B cell (primary cell): ENCODE measurements at places on chromosomes 3 and 15.

GRCh38 chr3:362681-363338, 166.2 kb downstream of the CHL1 start:
- DNase-seq, result no peak

- no peak for DNase-seq
These were observed 10.5 kb downstream of the GNAI2 start for GRCh38 chr3:50246517-50246954.

- no peak for DNase-seq
These were observed 2.9 kb upstream of the NDN start for GRCh38 chr15:23690015-23690414.

DNA sequence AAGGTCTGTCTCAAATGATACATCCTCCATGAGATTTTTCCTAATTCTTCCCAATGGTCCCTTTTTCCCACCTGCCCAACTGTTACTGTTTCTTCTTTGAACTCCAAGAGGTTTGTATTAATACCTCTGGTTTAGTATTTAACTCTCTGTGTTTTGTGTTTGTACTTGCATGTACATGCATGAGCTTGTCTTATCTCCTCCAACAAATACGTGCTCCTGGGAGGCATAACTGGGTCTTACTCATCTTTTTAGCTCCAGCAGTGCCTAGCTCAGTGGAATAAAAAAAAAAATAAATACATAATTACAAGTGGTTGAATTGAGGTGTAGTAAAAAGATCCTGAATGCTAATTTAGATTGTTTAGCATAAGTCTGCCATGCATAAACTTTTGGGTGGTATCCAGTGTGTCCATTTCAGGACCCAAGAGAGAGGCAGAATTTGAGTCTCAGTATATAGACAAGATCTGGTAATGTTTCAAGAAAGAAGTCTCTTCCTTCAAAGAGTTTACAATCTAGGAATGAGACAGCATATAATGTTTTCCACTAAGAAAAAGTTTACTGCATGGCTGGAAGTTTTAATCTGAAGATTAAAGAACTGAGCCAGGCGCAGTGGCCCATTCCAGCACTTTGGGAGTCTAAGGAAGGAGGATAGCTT, 1.7 kb upstream of the LYSMD2 start:
- DNase-seq, result no peak

DNA sequence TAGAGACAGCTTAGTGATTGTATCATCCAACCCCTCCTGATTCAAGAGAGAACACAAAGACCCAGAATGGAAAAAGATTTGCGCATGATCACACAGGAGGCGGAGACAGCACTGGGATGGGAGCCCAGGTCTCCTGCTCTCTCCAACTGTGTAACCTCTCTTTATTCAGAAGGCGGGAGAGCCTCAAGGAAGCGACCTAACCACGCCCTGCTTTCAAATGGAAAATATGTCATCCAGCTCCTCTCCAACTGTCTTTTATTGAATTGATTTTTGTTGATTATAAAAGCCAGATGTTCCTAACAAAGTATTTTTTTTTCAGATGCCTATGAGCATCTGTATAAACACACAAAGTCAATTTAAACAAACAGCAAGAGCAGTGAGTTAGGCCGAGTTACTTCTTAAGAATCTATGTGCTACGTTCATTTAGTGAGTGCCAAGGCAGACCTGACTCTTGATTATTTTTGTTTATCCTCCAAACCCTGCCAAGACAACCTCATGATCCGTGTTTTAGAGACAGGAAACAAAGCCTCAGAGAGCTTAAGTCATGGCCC, 74.5 kb downstream of the BFSP2 start:
- no peak for DNase-seq

- no peak for DNase-seq
These were observed 572.5 kb downstream of the SQOR start for GRCh38 chr15:46207341-46207740.

GRCh38 chr15:77737238-77738037, 104.7 kb upstream of the LINGO1 start:
- no peak for DNase-seq

GRCh38 chr15:85711580-85712192, 83.0 kb downstream of the KLHL25 start:
- DNase-seq, result no peak

DNA sequence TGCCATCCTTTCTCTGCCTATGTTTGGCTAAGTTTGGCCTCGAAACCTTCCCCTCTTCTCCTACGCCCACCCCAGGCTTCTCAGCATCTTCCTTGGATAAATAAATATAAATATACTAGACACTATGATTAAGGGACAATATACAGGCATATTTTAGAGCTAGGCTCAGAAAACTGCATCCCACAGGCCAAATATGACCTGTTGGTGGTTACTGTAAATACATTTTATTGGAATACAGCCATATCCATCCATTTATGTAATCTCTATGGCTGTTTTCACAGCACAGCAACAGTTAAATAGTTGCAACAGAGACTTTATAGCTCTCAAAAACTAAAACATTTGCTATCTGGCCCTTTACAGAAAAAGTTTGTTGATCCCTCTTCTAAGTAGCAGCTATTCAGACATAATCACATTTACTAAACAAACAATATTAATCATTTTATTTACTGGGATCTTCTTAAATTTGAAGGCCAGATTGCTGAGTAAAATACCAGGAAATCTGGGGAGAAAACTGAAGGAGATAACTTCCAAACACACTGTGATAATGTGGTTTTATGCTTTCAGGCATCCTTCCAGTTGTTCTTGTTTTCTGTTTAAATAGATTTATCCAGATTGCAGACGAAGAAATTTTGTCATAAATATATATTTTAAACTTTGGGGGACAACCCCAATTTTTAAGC, 269.7 kb upstream of the THRB start:
- no peak for DNase-seq

- no peak for DNase-seq
These were observed 229.5 kb downstream of the VPS13C start for GRCh38 chr15:61830536-61831330.

DNA sequence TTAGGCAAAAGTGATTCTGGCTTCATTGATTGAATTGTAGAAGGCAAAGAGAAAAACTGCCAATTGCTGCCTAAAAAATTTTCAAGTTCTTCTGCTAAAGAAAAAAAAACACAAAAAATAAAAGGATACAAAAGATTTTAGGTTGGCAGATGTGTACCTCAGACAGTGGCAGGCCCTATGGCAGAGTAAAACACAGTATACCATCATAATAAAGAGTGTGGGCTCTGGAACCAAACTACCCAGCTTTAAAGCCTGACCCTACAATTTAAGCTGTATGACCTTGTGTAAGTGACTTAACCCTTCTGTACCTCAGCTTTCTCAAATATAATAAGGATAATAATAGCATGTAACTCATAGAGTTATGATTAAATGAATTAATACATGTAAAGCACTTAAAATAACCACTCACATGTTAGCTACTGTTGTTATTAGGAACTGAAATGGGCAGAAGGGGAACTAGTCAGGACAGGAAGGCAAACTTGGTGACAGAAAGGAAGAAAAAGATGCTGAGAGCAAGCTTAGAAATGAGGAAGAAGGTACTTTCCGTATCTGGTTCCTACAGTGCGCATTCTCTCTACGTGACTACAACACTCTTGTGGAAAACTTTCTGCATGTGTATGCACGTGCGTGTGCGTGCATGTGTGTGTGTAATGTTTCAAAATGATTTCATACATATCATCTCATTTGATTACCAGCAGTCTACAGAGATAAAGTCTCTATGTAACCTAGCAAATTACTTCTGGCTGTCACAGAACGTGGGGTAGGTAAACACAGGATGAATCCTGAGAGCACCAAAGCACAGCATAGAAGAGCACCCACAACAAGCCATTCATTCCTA, 13.6 kb upstream of the GATM start:
- peak; percentile 88 for DNase-seq

DNA sequence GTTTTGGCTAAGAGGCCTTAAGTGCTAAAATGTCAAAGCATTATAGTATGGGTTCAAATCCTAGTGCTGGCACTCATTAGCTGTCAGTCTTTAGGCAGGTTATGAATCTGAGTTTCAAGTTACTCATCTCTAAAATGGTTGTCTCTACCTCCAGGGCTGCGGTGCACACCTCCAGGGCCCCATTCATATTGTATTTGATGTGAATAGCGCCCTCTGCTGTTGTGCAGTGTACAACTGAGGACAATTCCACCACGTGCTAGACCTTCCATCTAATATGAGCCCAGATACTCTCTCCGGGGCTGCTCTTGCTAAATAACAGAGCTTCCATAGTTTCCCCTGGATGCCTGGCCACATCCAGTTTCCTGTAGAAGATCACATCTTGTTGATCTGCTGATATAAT, 54.3 kb downstream of the OXNAD1 start:
- peak; percentile 43 for DNase-seq

DNA sequence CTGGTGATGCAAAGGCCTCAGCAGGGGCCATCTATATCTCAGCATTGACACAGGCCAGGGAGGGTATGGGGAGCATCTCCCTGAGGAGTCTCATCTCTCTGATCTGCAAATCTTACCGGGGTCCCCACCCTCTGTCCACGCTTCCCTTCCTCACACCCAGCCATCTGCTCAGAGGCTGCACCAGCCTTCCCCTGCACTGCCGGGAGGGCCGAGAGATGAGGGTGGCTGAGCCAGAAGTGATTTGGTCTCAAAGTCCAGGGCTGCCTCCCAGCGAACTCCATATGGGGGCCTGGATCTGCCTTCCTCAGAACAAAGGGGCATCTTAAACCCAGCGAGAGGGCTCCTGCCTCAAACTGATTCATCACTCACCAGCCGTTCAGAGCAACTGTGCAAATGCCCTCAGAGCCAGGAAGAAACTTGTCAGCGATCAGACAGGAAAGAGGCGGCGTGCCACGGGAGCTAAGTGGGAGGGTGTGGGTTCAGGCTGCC, 4.6 kb downstream of the IGDCC3 start:
- no peak for DNase-seq

DNA sequence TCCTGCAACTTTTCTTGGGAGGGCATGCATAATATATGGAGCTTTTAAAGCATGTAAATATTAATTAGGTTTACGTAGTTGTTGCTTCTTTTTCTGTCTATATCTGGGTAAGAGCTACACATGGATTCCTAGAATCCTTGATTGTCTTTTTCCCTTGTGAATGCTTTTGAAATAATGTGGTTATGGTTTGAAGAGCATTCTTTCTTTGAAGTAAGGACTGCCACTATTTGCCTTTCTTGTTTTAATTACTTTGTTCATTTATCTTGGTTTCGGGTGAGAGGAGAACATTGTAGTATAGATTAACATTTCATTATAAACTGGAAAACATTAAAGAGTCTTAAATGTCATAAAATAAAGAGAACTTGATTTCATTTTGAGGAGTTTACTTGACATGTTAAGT, 674.0 kb downstream of the ZBBX start:
- no peak for DNase-seq

DNA sequence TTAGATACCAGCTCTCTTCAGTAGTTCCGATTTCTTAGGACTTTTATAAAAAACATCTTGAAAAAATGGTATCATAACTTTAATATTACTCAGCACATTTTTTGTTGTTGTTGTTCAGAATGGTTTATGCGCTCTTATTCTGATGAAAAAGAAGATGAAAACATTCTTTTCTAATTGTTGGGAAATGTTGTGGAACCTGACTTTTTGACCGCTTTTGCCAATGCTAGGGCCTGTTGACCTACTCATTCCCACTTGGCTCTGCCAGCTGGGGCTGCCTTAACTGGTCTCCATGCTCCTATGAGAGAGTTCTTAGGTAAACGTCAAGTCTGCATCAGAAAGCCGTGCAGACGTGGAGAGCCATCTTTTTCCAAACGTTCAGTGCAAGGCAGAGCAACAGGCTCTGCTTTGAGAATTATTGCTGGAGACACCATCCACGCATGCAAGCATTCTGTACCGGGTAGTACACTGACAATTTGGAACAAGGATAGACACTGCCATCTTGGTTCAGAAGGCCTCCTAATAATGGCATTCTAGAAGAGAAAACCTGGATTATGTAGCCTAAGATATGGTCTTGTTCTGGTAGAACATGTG, 176.8 kb downstream of the GHSR start:
- DNase-seq, result no peak

DNA sequence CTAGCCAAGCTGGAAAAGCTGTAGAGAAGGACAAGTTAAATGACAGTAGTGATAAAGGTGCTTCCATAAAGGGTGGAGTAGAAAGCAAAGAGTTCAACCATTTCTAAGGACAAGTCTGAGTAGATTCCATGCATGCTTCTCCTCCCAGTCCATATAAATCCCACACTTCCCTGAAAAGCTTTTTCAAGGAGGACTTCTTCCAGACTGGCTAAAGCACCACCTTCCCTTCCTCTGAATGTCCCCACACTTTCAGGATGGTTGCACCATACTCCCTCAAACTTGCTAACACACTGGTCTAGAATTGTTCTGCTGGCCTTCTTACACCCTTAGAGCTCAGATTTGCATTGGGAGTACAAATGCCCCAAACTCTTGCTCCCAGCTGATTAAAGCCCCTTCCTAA, 40.9 kb downstream of the FBN1 start:
- DNase-seq, result no peak

- no peak for DNase-seq
These were observed 172.3 kb downstream of the SLCO3A1 start for GRCh38 chr15:92025706-92026270.

DNA sequence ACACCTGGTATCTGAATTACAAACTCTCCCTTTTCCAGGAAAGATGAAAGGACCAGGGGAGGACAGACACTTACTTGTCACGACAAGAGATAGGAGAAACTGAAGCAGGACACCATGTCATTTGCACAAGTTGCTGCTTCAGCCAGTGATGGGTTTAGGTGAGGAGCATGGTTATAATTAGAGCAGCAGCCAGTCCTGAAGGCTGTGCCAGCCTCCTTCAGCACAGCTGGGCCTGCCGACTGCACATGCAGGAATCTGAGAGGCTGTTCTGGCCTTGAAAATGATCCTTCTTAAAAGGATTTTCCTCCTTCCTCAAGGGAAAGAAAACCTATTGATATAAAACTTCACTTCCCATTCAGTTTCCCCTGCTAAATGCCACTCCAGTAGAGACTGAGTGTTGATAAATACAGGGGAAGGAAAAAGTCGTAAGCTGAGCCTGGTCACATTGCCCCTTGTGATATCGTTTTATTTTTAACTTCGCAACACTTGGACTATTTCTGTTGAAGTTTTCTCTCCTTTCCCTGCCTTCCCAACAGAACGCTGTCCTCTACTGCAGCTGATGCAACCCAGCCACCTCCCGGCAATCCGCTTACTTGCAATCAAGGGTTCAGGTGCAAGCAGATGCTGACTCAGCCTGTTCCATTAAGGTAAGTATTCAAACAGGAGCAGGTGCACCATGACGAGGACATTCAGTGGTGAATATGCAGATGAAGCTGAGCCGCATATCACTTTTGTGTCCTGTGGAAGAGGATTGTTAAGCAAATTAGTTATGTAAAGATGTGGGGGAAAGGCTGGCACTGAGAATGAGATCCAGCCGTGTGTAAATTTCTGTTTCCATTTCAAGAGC, at the start of gene FBXO40:
Gene FBXO40, plus strand, starts transcription at position 524 of the 847 bp plus-strand sequence. CDS start 27,197 bp downstream, outside the sequence.
- peak; percentile 11 for DNase-seq

- no peak for DNase-seq
These were observed 21.8 kb upstream of the DAPK2 start for GRCh38 chr15:64068133-64068532.

DNA sequence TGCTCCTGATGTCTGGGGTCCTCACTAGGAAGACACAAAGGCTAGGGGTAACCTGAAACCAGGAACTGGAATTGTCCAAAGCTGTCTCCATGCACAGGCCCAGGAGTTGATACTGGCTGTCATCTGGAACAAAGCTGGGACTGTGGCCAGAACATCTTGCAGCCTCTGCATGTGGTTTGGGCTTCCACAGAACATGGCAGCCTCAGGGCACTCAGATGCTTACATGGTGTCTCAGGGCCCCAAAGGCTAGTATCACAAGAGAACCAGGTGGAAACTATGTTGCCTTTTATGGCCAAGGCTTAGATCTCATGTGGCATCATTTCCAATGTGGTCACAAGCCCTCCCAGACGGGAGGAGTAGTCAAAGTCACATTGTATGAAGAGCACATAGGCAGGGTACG, 335.2 kb upstream of the TRIM42 start:
- no peak for DNase-seq
